Placental pericyte (primary cell): ENCODE measurements at places on chromosomes 2 and 18. TPM values are rescaled to one million over a fixed set of nuclear protein-coding genes. Genes with fewer than 3 reads are reported as not detected.

Gene RGPD3
- 0.22 and 0.29 TPM in 2 replicates for total RNA-seq

Gene ABCB11
- total RNA-seq = not detected in 2 replicates

Gene GPR55
- total RNA-seq = under 0.01 TPM in 1 of 2 replicates, not detected in the other

Gene SPIRE1
- total RNA-seq = 30.6 and 40.9 TPM in 2 replicates

Gene HAUS1
- total RNA-seq = 27.1 and 34.2 TPM in 2 replicates
